NCI-H1417 treated with DMSO at 0.1 percent for 48 hours (cell line): ENCODE measurements at places on chromosomes 5 and 9.
A peak's percentile ranks its signal among the peaks of the same experiment; 100 is the strongest.

- DNase-seq: no peak
These were observed 140.2 kb downstream of the DENND1A start for GRCh38 chr9:123789554-123790292.

DNA sequence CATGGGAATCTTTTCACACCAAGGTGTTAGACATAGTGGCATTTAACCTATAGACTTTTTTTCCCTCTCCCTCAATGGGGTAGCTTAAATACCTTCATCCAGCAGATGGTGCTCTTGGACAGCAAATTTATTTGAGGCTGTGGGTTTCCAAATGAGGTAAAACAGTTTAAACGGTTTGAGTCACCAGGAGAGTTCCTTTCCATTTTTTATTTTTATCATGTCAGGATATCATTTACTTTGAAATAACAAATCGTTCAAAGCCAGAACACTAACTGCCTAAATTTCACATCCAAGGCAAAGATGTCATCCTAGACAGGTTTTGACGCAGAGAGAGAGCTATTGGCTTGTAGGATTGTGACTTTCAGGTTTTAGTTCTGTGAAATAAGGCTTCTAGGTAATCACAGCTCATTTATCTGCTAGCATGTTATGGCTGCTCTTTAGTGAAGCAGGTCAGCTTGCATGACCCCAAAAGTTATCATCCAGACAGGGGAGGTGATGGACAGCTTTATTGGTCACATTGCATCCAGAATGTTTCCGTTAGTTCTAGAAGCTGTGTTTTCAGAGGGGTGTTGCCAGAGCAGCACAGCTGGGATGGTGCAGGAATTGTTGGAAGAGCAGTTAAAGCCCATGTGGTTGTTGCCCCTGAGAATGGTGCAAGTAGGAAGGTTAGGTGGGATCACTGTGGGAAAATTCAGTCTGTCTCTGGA lies 69.8 kb downstream of the KDM4C start:
- DNase-seq: peak; percentile 11

- DNase-seq: no peak
These were observed 134.8 kb downstream of the ZNF354C start for GRCh38 chr5:179194941-179195381.

DNA sequence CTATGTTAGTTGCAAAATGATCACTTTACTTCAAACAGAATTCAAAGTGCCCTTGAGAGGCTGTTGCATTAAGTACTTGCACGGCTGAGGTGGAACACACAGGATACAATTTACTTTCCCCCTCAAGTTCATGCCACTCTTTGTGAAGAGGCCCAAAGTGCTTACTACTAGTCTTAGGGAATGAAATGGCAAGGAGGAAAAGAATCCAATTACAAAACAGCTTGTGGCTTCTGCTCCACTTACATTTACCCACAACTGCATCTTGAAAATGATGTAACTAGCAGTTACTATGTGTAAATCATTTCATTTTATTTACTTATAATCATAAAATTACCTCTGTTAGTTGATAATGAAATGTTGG lies 14.6 kb downstream of the FOXD1 start:
- DNase-seq: no peak

GRCh38 chr9:92807757-92808725 lies 43.4 kb upstream of the BICD2 start:
- DNase-seq: no peak

GRCh38 chr5:151864061-151864748 lies 60.4 kb downstream of the GLRA1 start:
- no peak for DNase-seq
